Myocyte (in vitro differentiated cells): ENCODE measurements at places on chromosomes 7 and 10. TPM values are rescaled to one million over a fixed set of nuclear protein-coding genes. Genes with fewer than 3 reads are reported as not detected.

Gene CCDC3
- 51.0 and 82.5 TPM in 2 replicates for total RNA-seq

Gene SORBS1
- 42.4 and 112 TPM in 2 replicates for total RNA-seq

Gene JCAD
- 13.2 and 16.4 TPM in 2 replicates for total RNA-seq

Gene ZNF503
- 4.6 and 9.9 TPM in 2 replicates for total RNA-seq

Gene PROSER2
- 10.1 and 15.0 TPM in 2 replicates for total RNA-seq

Gene CYP2C19
- total RNA-seq: 0.08 TPM in 1 of 2 replicates, not detected in the other

Gene GDF10
- not detected in 2 replicates for total RNA-seq
